ENCODE measurements at places on chromosomes 3 and 15.

- no peaks in the 10 kb centered on the region for H3K36me3 ChIP-seq
- H3K27ac ChIP-seq = no peak overlapping the region
- no peaks in the 10 kb centered on the region for H3K27me3 ChIP-seq
- no peak overlapping the region for H3K4me3 ChIP-seq
- peaks cover 10% of the 10 kb centered on the region for H3K4me1 ChIP-seq
Observed at GRCh38 chr3:183896610-183897009, 11.9 kb upstream of the PARL start.

DNA sequence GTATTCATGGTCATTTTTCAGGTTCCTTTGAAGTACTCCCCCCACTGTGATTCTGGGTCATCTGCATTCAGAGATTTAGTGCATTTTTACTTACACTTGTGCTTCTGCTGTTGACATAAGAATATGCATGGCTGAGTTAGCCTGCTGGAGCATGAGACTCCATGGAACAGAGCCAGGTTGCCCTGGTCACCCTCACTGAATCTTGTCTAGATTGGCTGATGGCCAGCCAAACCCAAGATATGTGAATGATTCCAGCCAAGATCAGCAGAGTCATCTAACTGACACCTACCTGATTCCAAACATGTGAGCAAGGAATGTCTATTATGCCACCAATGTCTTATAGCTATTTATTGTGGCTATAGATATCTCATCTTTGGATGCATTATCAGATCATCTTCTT is 25.1 kb downstream of the DTWD1 start:
- DNase-seq = no peak
- H3K27ac ChIP-seq = no peak overlapping the region
- peaks cover 7% of the 10 kb centered on the region for H3K36me3 ChIP-seq
- no peak overlapping the region for H3K4me3 ChIP-seq
- no peaks in the 10 kb centered on the region for H3K27me3 ChIP-seq
- H3K4me1 ChIP-seq = no peaks in the 10 kb centered on the region

DNA sequence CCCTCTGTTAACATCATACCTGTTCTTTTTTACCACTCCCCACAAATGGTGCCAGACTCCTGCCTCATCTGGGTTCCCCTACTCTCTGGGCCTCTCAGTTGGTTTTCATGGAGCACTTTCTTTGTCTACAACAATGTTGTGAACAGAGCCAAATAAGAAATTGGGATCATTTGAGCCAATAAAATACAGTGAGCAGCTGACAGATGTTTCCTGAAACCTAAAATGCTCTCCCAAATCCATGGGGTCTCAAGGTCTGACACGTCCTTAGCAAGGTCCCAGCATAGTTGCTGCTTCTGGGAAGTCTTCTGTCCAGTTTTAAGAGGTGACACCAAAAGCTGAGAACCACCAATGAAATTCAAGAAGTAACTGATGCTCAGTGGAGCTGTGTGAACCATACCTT is 1.7 kb downstream of the NMNAT3 start:
- H3K36me3 ChIP-seq = no peaks in the 10 kb centered on the region
- no peak overlapping the region for H3K4me3 ChIP-seq
- H3K27me3 ChIP-seq = no peaks in the 10 kb centered on the region
- no peak for DNase-seq

GRCh38 chr3:27990324-27990723 is 251.1 kb upstream of the CMC1 start:
- H3K27me3 ChIP-seq = no peaks in the 10 kb centered on the region
- no peak for DNase-seq
- no peaks in the 10 kb centered on the region for H3K36me3 ChIP-seq
- H3K4me3 ChIP-seq = no peak overlapping the region
- no peaks in the 10 kb centered on the region for H3K4me1 ChIP-seq
- H3K27ac ChIP-seq = no peak overlapping the region

GRCh38 chr15:27884726-27885125 is 214.4 kb downstream of the OCA2 start:
- no peak overlapping the region for H3K4me3 ChIP-seq
- DNase-seq = no peak
- H3K36me3 ChIP-seq = no peaks in the 10 kb centered on the region
- no peaks in the 10 kb centered on the region for H3K4me1 ChIP-seq

GRCh38 chr3:44227632-44228031 is 14.1 kb upstream of the TOPAZ1 start:
- H3K27ac ChIP-seq = no peak overlapping the region
- peaks cover 39% of the 10 kb centered on the region for H3K4me1 ChIP-seq
- H3K4me3 ChIP-seq = no peak overlapping the region
- 0 out of 2 replicates have a peak, but pooled peaks cover 4% of the 10 kb centered on the region for H3K27me3 ChIP-seq
- H3K36me3 ChIP-seq = no peaks in the 10 kb centered on the region

GRCh38 chr3:125990253-125990970 is 21.4 kb downstream of the ROPN1B start:
- H3K4me1 ChIP-seq = peaks cover 22% of the 10 kb centered on the region
- peak; percentile 92 for DNase-seq
- peak overlapping the region; percentile 78 for H3K4me3 ChIP-seq
- H3K36me3 ChIP-seq = no peaks in the 10 kb centered on the region
- H3K27ac ChIP-seq = peak overlapping the region; percentile 24

DNA sequence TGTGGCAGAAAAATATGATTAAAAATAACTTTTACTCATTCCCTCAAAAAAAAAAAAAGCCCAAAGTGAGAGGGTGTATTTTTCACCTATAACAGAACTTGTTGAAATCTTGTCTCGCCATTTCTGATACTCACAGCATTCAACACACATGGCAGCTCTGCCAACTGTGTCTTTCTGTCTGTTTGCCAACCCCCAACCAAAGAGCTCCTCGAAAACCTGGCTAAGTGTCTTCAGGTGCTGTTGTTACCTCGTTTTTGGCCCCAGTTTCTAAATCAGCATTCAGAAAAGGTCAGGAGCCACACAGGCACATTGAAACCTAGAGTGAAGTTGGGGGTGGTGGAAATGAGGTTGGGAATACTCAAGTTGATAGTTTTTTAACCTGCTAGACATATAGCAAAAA is 123.5 kb downstream of the TMEM108 start:
- no peaks in the 10 kb centered on the region for H3K36me3 ChIP-seq
- no peak overlapping the region for H3K27ac ChIP-seq
- no peaks in the 10 kb centered on the region for H3K4me1 ChIP-seq
- H3K27me3 ChIP-seq = no peaks in the 10 kb centered on the region
- no peak overlapping the region for H3K4me3 ChIP-seq
- DNase-seq = no peak

GRCh38 chr3:160780245-160780644 is 24.2 kb downstream of the PPM1L start:
- no peak for DNase-seq
- H3K36me3 ChIP-seq = no peaks in the 10 kb centered on the region
- H3K27ac ChIP-seq = no peak overlapping the region
- no peak overlapping the region for H3K4me3 ChIP-seq

DNA sequence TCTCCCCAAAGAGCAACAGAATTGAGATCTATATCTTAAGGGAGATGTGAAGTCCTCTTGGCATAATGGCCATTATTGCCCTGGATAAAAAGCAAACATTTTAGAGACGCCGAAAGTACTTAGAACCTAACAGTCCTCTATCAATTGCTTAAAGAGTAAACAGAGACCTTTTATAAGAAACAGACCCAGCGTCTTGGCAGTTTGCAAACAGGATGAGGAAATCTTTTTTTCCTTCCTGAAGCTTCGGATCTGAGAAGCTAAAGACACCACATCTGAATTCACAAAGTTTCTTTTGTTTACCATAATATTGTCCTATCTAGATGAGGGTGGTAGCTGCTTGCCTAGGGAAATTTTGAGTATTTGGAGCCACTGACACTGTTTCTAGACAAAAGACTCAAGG is 59.9 kb upstream of the LIMD1 start:
- no peaks in the 10 kb centered on the region for H3K27me3 ChIP-seq
- no peaks in the 10 kb centered on the region for H3K4me1 ChIP-seq
- H3K36me3 ChIP-seq = 0 out of 2 replicates have a peak, but pooled peaks cover 4% of the 10 kb centered on the region
- H3K4me3 ChIP-seq = no peak overlapping the region
- DNase-seq = no peak

DNA sequence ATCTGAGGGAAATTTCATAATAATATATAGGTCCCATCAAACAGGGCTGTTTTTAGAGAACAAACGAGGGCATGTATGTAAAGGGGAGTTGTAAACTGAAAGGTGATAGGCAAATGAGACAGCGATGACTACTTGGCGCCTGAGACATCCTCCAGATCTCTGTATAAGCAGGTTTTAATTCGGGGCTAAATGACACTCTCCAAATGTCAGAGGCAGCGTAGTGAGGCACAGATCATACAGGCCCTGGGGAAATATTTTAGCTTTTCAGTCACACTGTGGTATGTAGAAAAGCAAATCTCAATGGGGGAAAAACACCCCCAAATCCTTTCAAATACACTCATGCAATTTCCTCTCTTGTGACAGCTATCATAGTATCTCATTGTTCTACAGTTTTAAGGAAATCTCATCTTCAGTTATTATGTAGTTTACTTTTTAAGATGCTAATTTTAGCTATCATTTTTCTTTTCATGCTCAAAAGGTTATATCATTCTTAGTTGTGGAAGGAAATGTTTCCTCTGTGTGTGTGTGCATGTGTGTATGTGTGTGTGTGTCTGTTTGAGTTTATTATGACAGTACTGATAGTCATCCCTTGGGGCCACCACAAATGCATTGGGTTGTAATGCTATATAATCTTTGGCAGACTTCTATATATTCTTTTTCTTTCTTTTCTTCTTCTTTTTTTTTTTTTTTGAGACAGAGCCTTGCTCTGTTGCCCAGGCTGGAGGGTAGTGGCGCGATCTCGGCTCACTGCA is 1.1 kb downstream of the TPRG1 start:
- H3K36me3 ChIP-seq = no peaks in the 10 kb centered on the region
- H3K4me1 ChIP-seq = no peaks in the 10 kb centered on the region
- no peak overlapping the region for H3K4me3 ChIP-seq
- H3K27me3 ChIP-seq = no peaks in the 10 kb centered on the region
- DNase-seq = no peak

DNA sequence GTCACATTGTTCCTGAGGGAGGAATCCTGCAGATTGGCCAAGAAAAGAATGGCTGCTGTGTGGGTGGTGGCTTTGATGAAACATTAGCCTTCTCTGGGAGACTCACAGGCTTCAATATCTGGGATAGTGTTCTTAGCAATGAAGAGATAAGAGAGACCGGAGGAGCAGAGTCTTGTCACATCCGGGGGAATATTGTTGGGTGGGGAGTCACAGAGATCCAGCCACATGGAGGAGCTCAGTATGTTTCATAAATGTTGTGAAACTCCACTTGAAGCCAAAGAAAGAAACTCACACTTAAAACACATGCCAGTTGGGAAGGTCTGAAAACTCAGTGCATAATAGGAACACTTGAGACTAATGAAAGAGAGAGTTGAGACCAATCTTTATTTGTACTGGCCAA is 6.1 kb downstream of the PTX3 start:
- no peaks in the 10 kb centered on the region for H3K27me3 ChIP-seq
- DNase-seq = no peak
- no peak overlapping the region for H3K27ac ChIP-seq
- no peaks in the 10 kb centered on the region for H3K36me3 ChIP-seq
- H3K4me1 ChIP-seq = no peaks in the 10 kb centered on the region

GRCh38 chr3:16343101-16343500 is 78.1 kb downstream of the OXNAD1 start:
- peaks cover 30% of the 10 kb centered on the region for H3K4me1 ChIP-seq
- no peak overlapping the region for H3K4me3 ChIP-seq
- peaks cover 85% of the 10 kb centered on the region for H3K36me3 ChIP-seq
- no peaks in the 10 kb centered on the region for H3K27me3 ChIP-seq
- no peak for DNase-seq

Measured in Karpas-422 (cell line).